ENCODE measurements at places on chromosomes 1 and 21.
A peak's percentile ranks its signal among the peaks of the same experiment; 100 is the strongest.

DNA sequence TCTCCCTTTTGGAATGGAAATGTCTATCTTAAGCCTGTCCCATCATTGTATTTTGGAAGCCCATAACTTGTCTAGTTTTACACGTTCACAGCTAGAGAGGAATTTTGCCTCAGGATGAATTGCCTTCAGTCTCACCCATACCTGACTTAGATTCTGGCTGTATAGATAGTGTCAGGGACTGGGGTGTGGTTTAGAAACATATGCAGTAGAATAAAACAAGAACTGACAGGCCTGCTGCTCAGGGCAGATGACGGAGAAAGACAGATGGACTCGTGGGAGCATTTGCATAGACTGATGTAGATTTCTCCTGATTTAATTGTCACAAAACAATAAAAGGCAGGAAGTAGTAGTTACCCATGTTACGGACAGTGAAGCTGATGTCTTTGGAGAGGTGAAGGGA, 166.7 kb downstream of the UCK2 start:
- no peak for DNase-seq

DNA sequence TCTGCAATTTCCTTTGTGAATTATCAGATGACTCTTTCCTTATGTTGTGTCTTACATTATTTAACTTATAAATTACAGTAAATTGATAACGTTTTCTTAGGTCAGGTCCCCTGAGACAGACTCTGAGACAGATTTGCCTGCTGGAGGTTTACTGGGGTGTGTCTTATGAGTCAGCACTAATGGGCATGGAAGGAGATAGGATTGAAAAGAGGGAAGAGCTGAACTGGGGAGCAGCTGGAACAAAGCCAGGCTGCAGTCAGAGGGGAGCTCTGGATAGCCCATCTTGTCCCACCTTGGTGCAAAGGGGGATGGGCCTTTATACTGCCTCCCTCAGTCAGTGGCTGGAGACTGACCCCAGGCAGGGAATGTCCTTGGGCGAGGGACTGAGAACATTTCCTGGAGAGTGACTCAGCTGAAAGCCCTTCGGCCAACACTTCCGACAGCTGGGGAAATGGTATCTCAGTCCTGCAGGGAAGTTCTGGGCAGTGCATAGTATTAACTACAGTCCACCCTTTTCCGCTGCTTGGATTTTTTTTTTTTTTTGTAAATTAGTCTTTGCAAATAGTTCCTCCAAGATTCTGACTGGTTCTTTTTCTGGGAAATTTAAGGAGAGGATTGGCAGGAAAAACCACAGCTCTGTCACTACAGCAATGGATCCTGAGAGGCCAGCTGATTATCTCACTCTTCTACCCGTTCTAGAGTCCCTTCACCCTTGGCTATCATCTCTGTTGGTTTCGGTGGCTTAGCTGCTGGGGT, 39.1 kb upstream of the CDC42BPA start:
- DNase-seq = peak; percentile 96

- DNase-seq = peak; percentile 88
Measured at GRCh38 chr1:27099135-27099586, 55.8 kb downstream of the SLC9A1 start.

- no peak for DNase-seq
Measured at GRCh38 chr1:226349801-226350518, 41.0 kb upstream of the LIN9 start.

DNA sequence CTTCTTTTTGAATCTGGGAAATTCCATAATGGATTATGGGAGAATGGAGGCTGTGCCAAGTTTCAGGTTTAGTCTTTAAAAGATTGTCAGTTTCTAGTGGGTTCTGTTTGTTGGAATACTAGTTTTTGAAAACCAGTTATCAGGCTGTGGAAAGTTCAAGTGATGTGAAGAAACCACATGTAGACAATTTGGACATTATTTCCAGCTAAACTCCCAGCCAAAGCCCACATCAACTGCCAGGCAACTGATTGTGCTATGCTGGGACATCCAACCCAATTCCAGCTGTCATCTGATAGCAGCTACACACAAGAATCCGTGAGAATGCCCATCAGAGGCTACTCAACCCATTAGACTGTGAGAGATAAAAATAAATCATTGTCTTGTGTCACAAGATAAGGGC, 546.1 kb upstream of the ADAMTS5 start:
- DNase-seq = peak; percentile 45

GRCh38 chr1:177849579-177850290, 120.1 kb downstream of the SEC16B start:
- no peak for DNase-seq

DNA sequence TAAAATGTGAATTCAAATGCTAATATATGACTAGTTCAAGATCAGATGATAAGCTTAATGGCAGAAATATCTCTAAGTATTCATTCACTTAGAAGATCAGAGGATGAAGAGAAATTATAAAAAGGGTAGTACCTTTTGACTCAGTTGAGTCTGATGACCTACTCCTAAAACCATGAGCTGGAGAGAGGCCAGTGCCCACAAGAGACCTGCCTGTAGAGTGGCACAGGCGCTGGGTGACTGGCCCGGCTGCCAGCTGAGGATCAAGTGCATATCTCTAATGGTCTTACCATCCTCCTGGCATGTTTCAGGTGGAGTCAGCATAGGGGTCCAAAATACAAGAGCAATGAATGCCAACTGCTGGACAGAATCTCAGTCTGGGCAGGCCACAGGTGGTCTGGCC, 14.1 kb downstream of the DDAH1 start:
- no peak for DNase-seq

DNA sequence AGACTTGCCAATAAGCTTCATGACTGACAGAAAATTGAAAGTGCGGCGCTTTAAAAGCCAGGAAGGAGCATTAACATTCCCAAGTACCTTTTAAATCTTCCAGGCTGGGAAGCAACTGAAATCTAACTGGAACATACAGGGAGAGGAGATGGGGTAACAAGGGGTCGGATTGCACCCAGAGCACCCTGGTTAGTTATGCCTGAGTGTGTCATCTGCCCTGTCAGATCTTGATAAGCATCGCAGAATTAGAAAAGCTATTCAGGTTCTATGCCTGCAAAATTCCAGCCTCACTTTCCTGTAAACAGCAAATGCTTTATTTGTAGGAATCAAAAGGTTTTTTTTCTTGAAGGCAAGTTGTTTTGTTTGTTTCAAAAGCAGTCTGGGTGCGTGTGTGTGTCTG, 58.5 kb downstream of the SERBP1 start:
- no peak for DNase-seq

DNA sequence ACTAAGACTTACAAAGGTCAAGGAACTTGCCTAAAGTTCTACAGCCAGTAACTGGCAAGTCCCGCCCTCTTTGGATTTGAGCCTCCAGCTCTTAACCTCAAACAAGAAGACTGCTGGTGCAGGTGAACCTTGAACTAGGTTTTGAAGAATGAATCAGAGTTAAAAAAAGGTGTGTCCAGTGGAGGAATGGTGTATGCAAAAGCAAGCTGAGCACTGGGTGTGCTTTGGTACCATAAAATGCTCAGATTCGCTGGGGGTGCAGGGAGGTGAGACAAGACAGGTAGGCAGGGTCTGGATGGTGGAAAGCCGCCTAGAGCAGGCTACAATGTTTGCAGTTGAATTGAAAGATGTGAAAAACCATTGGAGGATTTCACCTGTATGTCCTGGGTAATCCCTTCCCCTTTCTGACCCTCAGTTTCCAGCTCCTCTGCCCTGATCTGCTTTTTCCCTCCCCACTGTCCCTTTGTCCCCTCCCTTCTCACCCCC, 39.8 kb downstream of the FOXD2 start:
- DNase-seq = no peak

GRCh38 chr1:20499105-20499504, 8.8 kb downstream of the MUL1 start:
- DNase-seq = no peak

GRCh38 chr1:169682071-169682470, 29.3 kb downstream of the SELL start:
- DNase-seq = no peak

GRCh38 chr1:168607872-168608428, 31.5 kb downstream of the XCL1 start:
- no peak for DNase-seq

- peak; percentile 21 for DNase-seq
Measured at GRCh38 chr1:83905315-83905907, 93.5 kb downstream of the TTLL7 start.

DNA sequence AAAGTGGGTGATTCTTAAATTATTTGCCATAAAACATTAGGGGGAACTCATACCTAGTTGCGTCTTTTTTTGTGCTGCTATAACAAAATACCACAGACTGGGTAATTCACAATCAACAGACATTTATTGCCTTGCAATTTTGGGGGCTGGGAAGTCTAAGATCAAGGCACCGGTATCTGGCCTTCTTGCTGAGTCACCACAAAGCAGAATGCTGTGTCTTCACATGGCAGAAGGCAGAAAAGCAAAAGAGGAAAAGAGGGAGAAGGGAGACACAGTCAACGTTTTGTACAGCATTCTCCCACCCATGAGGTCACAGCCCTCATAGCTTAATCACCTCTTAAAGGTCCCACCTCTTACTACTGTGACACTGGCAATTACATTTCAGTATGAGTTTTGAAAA, 291.0 kb downstream of the CHRM3 start:
- no peak for DNase-seq

- no peak for DNase-seq
Measured at GRCh38 chr1:204945565-204945977, 74.9 kb downstream of the NFASC start.

GRCh38 chr1:57655161-57655560, 231.3 kb upstream of the DAB1 start:
- DNase-seq = no peak

DNA sequence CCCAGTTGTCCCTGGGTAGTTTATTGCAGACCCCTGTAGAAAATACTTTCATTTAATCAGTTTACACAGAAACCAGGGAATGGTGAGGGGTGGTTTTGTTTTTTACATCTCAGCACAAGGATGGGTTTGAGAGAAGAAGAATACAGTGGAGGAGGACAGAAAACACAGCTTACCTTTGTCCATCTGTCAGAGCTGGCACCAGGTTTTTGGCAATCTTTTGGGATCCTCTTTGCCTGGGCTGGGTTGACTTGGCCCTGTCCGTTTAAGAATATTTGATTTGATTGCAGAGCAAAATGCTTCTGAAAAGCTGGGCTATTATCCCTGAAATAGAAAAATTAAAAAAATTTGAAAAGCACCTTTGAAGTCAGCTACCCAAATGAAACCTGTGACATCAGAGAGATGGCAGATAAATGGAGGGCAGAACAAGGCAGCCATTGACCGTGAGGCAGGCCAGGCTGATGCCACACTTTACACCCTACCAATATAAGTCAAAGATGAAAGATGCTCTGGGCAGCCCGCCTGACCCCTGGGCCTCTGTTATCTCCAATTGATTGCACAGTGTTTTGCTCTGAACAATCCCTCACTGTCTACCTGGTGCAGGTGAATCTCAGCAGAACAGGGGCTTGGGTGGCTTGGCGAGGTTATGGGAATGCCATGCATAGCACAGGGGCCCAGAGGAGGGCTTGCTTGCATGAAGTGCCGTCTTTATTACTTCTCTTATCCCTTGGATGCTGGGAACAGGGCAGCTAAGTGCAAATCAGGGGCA, 218.8 kb downstream of the LMX1A start:
- DNase-seq = no peak

- no peak for DNase-seq
Measured at GRCh38 chr1:113442131-113442530, 51.8 kb downstream of the MAGI3 start.

- peak; percentile 44 for DNase-seq
Measured at GRCh38 chr1:205226868-205227583, 720 bp upstream of the TMCC2 start.

DNA sequence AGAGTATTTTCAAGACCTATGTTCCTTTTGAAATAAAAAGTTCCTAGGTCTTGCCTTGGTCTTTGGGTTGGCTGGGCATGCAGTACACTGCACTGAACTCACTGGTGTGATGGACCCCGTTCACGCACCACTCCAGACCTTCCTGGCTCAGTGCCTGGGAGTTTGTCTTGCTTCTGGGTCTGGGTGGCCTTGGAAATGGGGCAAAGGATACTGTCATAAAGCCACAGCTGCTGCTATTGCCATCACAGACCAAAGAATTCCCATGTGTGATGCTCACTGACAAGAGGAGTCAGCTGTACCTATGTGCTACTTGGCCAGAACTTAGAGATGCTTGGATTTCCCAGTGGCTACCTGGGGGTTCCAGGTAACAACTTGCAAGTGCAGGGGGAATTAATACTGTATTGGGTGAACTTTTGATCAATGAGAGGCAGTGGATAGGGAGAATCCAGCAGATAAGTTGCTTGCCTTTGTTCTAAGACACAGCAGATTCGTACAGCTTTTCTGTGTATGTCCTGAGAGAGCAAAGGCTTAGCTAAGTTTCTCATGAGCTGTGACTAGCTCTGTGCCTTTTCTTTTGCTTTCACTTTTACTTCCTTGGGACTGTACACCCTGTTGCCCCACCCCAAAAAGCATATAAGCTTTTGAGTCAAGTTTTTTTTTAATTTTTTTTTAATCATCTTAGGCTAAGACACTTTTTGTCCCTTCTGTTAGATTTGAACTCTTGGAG, 115.3 kb downstream of the RUNX1 start:
- DNase-seq = no peak

GRCh38 chr1:218874801-218875400, 298.8 kb upstream of the LYPLAL1 start:
- DNase-seq = no peak

DNA sequence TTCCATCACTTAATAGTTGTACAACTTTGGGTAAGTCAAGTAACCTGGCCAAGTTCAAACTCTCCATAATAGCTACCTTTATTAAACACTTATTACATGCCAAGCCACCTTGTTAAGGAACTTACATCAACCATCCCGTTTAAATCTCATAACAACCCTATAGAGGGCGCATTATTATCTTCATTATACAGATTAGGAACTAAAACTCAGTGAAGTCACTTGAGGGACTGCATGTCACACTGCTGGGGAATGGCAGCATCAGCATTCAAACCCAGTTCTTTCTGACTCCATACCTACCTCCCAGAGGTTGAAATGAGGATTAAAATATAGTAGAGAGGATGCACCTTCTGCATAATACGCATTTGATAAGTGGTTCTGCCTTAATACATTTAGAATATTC, 47.1 kb upstream of the PLA2G2C start:
- DNase-seq = no peak

DNA sequence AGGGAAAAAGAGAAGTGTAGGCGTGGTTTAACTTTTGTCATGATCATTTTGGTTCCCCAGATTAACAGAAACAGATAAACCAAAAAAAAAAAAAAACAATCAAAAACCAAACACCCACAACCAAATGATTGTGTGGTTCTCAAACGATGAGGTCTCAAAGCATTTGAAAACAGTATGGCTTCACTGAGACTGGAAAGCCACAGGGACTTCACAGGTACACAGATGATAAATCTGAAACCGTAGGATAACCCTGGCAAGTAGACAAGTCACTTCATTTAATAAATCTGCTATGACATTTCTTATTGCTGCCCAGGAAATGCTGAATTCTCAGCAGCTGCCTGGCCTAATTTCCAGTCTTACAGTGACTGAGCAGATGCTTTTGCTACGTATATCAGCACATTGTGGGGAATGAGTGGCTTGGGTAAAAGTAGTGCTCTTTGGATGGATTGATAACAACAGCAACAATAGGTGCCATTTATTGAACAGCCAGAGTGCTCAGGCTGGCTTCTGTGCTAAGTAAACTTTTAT, 6.1 kb downstream of the ST6GALNAC3 start:
- no peak for DNase-seq

- no peak for DNase-seq
Measured at GRCh38 chr1:32972814-32973428, 8.3 kb upstream of the RNF19B start.

- no peak for DNase-seq
Measured at GRCh38 chr1:155051342-155051776, 243 bp downstream of the ADAM15 start.

- DNase-seq = no peak
Measured at GRCh38 chr21:42358937-42359336, 7.4 kb downstream of the TFF1 start.

Measured in LHCN-M2 (cell line).